Peyer's patch (tissue), 4 donors: ENCODE measurements at places on chromosomes 11 and 22.
A peak's percentile ranks its signal among the peaks of the same experiment; 100 is the strongest.

GRCh38 chr22:49676230-49676629 lies 151.4 kb downstream of the BRD1 start:
- DNase-seq: no peak

GRCh38 chr11:47348859-47349258 lies 3.6 kb downstream of the MYBPC3 start:
- DNase-seq: no peak

DNA sequence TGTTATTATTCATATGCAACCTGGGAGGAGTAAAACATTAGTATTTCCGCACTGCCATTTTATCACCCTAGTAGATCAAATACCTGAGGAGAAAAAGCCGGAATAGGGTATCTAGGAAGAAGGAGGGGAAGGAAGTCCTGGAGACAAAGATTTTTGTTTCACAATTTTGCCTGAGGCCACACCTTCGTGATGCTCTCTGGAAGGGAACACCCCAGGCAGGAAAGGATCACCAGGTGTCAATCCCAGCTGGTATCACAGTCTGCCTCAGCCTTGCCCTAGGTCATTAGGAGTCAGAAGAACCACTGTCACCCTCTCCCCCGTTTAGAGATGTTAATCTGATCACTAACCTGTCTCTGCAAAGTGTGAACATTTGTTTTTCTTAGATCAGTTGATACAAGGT lies 35.4 kb upstream of the IGSF9B start:
- DNase-seq: no peak

GRCh38 chr11:48025984-48026340 lies 45.6 kb downstream of the PTPRJ start:
- no peak for DNase-seq

DNA sequence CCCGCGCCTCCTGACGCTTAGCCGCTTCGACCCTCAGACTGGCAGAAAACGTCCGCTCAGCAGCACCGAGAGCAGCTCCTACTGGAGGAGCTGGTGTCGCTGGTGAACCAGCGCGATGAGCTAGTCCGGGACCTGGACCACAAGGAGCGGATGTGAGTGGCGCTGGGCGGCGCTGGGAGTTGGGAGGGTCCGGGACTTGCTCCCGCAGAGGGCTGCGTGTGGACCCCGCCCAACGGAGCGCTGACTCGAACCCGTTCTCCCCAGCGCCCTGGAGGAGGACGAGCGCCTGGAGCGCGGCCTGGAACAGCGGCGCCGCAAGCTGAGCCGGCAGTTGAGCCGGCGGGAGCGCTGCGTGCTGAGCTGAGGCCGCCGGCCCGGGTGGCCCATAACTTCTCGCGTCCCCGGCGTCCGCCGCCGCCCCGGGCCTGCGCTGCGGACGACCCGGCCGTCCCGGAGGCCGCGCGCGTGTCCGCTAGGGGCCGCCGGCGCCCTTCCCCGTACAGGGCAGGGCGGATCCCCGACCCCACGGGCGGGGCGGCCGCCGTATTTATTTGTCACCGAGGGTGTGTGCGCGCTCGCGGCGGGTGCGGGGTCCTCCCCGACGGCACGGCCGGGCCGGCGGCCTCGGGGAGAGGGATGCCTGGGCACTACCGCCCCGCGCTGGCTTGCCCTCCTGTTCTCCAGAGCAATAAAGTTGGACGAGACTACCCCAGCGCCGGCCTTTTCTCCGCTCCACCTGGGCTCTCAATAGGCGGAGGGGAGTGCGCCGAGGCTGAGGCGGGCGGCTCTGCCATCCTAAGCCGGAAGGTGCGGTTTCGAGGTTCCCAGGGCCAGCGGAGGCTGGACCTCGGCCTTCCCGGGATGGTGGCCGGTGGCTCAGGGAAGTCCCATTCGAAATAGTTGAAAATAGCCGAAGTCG lies 3.4 kb downstream of the KCNK7 start:
- DNase-seq: no peak

DNA sequence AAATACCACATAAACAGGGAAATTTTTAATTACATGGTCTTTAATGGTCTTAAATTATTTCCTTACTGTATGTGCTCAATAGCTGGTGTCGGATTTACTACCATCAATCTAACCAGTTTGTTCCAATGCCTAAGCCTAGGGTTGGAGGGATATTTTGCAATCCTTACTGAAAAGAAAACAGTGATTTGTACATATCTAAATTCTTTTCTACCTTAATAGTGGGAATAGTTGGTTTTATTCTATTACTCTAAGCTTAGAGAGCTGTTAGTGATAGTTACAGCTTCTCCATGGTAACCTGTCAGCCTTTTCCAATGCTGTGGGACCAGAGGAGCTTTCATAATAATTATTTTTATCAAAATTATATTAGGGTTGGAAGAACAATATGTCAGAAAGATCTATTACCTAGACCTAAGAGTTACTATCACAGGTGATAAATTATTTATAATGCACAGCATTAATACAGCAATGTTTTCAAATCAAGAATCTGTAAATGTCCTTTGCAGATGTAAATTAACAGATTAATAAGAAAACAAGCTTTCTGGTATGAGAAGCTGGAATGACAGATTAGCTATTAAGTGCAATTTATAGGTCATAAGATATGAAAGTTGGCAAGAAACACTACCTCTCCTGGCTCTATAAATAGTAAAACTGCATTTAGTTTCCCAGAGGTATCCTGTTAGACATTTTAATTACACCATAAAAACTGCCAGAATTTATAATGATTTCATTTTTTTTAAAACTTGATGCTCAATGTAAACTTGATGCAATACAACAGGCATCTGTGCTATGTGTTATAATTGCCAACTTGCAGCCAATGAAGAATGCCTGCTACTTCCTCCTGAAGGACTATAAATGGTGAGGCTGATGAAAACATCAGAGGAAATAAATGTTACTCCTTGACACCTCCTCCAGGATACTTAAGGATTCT lies 262.0 kb upstream of the PITPNB start:
- no peak for DNase-seq

DNA sequence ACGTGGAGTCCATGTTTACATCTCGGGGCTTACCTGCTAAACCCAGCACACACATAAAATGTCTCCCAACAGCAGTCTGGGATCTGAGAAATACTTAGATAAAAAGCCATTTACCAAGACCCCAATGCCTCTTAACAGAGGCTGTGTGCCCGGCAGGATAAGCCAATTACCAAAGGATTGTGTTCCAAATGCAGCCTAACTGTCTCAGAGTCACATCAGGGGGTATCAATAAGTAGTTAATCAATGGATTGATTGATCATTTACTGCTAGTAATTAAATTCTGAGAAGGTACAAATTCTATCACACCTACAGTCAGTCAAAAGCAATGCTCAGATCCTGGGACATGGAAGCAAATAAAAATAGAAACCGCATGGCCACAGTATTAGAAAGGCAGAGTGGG lies 125.6 kb downstream of the DSCAML1 start:
- no peak for DNase-seq

- DNase-seq: no peak
These were observed 44.5 kb downstream of the FEZ1 start for GRCh38 chr11:125451400-125452124.

- DNase-seq: no peak
These were observed 277.5 kb downstream of the TMEM135 start for GRCh38 chr11:87315229-87315628.

DNA sequence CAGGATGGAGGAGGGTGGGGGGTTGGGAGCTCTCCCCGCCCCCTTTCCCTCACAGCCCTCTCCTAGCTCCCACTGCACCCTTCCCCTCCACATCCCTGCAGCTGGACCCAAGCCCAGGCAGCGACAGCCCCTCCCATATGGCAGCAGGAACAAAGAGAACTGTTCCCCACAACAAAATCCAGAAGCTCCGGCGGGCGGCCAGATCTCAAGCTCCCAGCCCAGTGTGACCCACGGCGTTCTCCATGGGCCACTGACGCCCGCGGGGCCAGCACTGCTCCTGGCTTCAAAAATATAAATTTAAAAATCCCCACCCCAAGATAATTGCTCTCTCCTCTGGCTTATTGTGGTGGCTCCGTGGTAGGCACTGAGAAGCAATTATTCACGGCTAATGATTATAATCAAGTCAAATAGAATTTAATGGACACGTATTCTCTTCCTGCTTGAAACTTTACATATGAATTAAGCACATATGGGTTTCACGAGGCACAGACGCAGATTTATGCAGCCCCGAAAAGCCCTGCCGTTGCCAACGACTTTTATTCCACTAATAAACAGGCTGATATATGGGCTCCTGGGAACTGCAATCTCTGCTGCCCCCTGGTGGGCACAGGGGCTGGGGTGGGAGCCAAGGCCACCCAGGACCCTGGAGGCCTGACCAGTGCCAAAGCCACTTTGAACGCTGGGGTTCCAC lies 17.5 kb downstream of the MACROD1 start:
- peak; percentile 76 for DNase-seq

DNA sequence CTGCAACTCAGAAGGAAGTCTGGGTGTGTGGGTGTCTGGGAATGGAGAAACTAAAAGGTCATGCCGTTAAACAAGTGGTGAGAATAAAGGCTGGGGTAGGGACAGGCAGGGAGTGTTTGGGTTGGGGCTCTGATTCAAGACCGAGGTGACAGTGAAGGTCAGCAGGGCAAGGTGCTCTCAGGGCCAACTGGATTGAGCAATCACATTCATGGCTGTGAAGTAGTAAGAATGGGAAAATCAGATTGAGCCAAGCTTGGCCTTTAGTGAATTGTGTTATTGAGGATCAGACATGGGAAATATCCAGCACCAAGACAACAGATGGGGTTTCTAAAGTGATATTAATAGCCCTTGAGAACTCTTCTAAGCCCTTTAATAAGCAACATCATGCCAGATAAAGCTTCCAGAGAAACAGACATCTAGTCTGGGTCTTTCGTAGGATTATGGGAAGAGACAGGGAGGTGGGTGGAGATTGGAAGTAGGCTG lies 24.3 kb downstream of the SCN3B start:
- DNase-seq: no peak

GRCh38 chr11:46896719-46897406 lies 21.5 kb downstream of the LRP4 start:
- no peak for DNase-seq

GRCh38 chr22:24247011-24247507 lies 2.2 kb upstream of the GGT5 start:
- no peak for DNase-seq

GRCh38 chr22:46588279-46589140 lies 31.7 kb upstream of the GRAMD4 start:
- no peak for DNase-seq

GRCh38 chr11:112503410-112503809 lies 242.8 kb upstream of the PLET1 start:
- no peak for DNase-seq

- no peak for DNase-seq
These were observed 15.8 kb downstream of the UPB1 start for GRCh38 chr22:24510637-24511625.

- DNase-seq: no peak
These were observed 30.6 kb downstream of the PRCP start for GRCh38 chr11:82869657-82870056.

DNA sequence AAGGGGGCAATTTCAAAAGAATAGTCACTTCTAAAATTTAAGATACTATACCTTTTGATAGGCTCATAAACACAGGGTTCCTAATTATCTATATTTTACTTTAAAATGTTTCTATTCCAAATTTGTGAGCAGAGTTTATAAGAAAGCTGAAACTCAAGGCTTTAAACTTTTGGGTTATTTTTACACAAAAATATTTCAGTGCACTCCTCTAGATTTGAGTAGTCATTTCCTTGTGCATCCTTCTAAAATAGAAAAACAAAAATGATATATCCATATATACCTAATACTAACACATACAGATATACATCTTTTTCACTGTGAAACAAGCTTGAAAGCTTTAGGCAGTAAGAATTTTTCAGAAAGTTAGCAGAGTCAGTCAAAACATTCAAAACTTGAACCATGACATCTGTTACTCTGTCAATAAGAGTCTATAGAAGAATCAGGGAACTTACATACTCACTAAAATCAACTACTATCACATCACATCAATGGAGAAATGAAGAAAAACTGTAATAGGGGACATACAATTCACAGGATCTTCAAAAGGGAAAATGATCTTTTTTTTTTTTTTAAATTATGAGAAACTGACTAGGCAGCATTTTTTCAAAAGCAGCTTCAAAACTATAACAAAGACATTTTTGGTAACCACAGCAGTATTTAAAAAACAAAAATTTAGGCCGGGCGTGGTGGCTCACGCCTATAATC lies 5.1 kb downstream of the PHF21A start:
- no peak for DNase-seq

- DNase-seq: no peak
These were observed 968.0 kb downstream of the OPCML start for GRCh38 chr11:132564091-132564885.
